ENCODE measurements at places on chromosomes 6 and 20. TPM values are rescaled to one million over a fixed set of nuclear protein-coding genes. Genes with fewer than 3 reads are reported as not detected.

The CYP39A1 gene
- polyA plus RNA-seq = 6.8 TPM

The COL12A1 gene
- polyA plus RNA-seq = 79.2 TPM

GRCh38 chr6:25630508-25631278 lies 21.3 kb upstream of the SCGN start:
- DNase-seq = no peak

DNA sequence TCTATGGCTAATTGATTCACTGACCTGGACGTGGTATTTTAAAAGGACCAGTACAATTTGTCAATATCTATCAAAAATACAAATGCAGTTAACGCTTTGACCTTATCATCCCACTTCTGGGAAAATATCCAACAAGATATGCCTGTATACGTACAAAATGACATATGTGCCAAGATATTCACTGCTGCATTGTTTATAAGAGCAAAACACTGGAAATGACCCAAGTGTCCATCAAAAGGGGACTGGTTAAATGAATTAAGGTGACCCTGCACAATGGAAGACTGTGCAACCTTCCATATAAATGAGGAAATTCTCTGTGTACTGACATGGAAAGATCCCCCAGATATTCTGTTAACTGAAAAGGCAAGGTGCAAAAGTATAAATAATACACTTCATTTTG lies 13.9 kb downstream of the TRAM2 start:
- DNase-seq = no peak

DNA sequence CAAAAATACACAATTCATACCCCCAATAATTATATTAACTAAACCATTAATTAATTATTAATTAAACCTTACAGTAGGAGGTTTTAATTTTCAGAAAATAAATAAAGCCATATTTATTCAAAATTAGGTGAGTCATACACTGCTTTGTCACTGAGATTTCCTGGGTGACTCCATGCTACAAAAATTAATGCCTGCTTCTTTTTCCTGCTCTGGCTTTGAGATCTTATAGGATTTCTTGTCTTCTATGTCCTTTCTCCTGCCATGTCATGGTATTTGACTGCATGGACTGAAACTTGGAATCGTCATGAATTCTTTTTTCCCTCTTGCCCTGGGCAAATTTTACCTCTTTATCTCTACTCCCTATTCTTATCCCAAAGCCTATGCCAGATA lies 133.2 kb downstream of the PHACTR1 start:
- DNase-seq = no peak

DNA sequence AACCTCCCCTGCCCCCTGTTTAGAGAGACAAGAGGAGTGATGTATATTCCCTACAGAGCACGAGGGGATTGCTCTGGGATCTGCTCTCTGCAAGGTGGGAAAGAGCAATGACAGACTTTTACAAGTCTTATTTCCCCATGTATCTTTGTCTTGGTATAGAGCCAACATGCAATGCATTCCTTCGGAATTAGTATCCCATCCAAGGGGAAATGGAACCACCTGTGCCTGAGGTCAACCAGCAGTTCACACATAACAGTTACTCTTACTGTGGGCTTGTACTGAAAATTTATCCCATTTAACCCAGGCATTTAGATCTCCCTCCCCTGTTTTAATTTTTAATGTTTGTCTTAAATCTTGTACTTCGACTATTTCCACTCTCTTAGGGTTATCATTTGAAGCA lies 250.4 kb downstream of the C6orf118 start:
- no peak for DNase-seq

DNA sequence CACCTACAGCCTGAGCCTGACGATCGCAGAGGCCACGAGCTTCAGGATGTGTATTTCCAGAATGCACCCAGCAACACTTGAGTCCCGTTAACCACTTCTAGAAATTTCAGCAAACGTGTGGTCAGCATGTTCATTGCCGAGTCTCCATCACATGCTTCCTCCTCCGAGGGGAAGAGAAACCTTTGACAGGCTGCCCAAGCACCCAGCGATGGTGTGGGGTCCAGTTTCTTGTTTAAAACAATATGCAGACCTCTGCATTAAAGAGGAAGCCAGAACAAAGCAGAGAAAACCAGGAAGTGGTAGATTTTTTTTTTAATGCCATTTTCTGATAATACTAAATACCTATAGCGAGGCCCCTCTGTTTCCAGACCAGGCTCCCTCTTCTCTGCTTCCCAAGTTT lies 71.9 kb downstream of the GNAS-AS1 start:
- DNase-seq = no peak

DNA sequence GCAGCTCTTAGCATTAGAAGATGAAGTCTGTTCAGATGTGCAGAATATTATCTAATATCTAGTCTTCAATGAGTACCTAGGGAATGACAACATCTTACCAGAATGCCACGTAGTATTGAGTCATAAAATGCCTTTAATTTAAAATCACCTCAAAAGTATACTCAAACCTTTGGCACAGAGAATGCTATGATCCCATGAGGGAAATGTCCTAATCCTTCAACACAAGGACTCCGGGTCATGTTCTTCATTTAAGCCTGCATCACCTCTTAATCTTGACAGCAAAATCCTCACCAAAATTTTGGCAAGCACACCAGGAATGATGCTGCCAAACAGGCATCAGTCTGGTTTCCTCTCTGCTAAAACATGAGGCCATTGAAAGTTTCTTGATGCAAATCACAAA lies 23.6 kb upstream of the MARCKS start:
- DNase-seq = no peak

DNA sequence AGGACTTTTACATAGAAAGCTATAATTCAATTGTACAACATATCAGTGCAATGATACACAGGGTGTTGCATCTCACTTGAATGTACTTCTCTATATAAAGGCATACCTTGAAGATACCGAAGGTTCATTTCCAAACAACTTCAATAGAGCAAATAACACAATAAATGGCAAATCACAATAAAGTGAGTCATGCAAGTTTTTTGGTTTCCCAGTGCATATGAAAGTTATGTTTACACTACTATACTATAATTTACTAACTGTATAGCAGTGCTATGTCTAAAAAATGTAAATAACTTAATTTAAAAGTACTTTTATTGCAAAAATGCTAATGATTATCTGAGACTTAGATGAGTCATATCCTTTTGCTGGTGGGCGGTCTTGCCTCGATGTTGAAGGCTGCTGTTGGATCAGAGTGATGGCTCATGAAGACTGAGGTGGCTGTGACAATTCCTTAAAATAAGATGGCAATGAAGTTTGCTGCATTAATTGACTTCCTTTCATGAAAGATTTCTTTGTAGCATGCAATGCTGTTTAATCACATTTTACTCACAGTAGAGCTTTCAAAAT lies 188.8 kb downstream of the TASP1 start:
- DNase-seq = no peak

DNA sequence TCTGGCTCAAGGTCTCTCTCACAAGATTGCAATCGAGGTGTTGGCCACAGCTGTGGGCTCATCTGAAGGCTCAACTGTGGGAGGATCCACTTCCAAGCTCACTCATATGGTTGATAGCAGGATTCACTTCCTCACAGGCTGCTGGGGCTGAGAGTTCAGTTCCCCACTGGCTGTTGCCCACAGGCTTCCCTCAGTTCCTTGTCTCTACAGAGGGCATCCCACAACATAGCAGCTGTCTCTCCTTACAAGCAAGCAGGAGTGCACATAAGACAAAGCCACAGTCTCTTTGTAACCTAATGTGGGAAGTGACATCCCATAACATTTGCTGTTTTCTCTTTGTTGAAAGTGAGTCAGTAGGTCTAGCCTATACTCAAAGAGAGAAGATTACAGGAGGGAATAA lies 14.0 kb downstream of the SPATS1 start:
- DNase-seq = no peak

GRCh38 chr20:61895016-61895415 lies 170.7 kb downstream of the TAF4 start:
- no peak for DNase-seq

GRCh38 chr20:59560588-59561227 lies 43.6 kb upstream of the PHACTR3 start:
- DNase-seq = no peak

GRCh38 chr6:25968769-25969168 lies 6.2 kb downstream of the TRIM38 start:
- no peak for DNase-seq

DNA sequence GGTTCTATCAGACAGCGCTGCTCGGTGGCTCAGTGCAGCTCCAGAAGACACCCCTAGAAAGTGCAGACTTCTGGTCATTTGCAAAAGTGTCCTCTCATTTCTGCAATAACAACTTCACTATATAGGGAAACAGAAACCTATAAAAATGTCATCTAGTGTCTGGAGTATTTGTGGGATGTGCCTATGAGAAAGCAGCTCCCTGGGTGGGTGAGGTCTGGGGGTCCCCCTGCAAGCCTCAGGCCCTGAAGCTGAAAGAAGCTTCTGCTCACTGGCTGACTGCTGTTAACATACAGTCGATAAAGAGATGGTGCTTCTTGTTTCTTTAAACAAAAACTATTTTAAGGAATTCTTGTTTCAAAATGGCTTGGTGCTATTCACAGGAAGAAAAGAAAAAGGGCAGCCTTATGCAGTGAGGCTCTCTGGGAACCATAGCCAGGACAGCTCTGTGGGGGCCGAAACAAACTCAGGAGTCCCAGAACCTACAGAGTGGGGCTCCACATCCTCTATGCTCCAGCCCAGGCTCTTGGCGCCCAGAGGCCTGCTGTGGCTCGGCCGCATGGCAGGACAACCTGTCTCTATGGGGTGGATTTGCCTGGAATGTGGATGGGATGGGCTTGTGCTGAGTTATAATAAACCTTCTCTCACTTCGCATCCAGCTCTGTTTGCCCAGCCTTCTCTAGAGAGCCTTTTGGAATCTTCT lies 109.7 kb downstream of the BANF2 start:
- no peak for DNase-seq

- no peak for DNase-seq
Observed at GRCh38 chr6:74899416-74899815, 306.4 kb downstream of the COL12A1 start.

- no peak for DNase-seq
Observed at GRCh38 chr6:14070457-14070856, 47.1 kb upstream of the CD83 start.

- no peak for DNase-seq
Observed at GRCh38 chr6:35294308-35294945, 3.2 kb upstream of the DEF6 start.
